ENCODE measurements at places on chromosomes 13 and 19.

DNA sequence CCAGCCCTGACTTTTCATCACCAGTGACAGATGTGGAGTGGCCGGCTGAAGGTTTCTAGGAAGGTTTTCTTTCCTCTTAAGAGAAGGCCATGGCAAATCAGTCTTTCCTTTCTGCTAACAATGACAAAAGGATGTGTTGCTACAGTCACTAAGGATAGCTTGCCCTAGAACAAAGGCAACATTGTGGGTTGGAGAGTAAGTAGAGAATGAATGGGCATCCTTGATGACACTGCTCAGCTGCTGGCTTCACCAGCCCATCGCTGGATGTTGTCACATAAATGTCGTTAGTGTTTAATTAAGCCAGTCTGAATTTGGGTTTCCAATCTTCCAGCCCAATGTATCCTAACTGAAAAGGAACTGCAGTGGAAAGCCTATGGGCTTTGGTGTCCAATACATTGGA, 168.4 kb downstream of the ZIC5 start:
- no peak for DNase-seq

DNA sequence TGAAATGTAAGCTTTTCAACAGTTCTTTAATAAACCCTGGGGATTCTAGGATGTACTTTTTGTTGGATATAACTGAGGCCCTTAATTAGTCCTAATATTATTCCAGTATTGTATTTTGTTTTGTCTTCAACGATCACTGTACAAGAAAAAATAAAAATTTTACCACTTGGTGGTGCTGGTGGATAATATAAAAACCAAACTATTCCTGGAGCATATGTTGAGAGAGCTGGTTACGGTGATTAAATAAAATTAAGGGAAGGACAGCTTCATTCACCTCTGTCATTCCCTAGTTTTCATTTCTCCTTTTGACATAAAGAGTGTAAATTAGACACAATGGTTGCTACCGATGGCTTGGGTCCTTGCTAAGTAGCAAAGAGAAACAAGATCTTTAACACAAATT, 598.6 kb upstream of the PCDH20 start:
- DNase-seq, result no peak

DNA sequence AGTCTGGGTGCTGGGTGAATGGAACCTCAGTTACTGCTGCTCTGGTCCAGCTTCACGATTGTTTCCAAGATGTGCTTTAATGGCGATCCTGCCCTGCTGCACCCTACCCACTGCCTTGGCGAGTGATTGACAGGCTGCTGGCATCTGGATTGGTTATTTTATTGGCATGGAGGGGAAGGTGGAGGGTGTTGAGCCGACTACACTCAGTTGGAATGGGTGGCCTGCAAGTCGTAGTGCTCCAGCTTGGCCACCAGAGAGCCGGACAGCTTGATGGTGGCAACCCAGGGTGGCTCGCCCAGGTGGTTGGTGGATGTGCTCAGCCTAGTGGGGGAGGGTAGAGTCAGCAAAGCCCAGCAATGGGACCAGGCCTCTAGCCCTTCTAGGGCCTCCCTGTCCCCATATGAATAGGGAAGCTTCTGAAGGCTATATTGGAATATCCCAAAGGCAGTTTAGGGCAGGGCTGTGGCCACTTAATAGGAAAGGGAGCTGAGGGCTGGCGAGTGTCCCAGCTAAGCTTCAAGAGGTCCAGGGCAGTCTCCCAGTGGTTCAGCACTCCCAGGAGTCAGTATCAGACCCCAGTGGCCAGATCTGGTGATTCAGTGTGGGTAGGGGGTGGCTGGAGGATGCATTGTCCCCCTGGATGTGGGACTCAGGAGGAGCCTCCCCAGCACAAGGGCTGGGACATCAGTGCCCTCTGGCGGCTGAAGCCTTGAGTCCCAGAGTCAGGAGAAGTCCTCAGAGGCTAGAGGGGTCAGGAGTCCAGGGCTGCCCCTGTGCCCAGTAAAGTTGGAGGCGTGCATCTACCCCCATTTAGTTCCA, 3.4 kb downstream of the GGN start:
- DNase-seq, result no peak

DNA sequence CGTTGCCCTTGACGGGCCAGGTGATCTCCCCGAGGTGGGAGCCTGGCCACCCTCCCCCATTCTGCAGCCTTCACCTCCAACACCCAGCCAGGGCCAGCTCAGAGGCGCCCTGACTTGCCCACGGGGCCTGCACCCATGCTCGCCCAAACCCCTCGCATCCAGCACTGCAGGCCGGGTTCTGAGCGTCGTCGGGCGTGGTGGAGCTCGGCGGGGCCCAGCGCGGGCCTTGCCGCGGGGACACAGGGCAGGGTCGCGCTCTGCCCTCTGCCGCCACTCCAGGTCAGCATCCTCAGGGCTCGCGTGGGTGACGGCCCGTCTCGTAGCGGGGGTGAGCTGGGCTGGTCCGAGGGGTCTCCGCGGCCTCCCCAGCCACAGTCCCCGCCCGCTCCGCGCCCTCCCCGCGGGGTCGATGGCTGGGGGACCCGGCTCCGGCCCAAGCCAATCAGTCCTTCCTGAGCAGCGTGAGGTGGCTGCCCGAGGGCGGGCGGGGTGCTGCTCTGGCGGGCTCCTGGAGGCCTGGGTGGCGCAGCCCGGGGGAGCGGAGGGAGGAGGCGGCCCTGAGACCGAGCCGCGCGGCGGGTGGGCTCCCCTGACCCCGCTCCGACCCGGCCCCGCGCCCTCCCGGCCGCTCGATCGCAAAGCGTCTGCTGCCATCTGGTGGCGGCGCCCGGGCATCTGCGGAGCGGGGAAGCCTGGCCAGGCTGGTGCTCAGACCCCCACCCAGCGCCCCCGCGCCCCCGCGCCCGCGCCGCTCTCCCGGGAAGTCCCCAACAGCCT, 61.4 kb downstream of the CCNE1 start:
- no peak for DNase-seq

DNA sequence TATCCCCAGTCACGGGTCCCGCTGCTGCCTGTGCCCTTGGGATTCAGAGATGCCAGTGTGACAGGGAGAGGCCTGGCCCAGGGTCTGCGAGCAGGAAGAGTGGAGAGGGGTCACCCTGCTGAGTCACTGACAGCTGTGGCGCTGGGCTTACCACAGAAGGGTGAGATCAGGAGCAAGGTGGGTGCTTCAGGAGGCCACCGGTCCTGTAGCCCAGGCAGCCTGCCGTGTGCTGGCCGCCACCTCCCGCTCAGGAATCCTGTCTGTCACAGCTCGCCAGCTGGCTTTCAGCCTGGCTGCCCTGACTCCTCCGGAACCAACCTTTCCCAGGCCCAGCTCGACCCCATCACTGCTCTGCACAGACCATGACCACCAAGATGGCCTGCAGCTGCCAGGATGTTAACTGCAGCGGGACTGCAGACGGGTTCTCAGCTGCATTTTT, 25.3 kb downstream of the NAXD start:
- no peak for DNase-seq

DNA sequence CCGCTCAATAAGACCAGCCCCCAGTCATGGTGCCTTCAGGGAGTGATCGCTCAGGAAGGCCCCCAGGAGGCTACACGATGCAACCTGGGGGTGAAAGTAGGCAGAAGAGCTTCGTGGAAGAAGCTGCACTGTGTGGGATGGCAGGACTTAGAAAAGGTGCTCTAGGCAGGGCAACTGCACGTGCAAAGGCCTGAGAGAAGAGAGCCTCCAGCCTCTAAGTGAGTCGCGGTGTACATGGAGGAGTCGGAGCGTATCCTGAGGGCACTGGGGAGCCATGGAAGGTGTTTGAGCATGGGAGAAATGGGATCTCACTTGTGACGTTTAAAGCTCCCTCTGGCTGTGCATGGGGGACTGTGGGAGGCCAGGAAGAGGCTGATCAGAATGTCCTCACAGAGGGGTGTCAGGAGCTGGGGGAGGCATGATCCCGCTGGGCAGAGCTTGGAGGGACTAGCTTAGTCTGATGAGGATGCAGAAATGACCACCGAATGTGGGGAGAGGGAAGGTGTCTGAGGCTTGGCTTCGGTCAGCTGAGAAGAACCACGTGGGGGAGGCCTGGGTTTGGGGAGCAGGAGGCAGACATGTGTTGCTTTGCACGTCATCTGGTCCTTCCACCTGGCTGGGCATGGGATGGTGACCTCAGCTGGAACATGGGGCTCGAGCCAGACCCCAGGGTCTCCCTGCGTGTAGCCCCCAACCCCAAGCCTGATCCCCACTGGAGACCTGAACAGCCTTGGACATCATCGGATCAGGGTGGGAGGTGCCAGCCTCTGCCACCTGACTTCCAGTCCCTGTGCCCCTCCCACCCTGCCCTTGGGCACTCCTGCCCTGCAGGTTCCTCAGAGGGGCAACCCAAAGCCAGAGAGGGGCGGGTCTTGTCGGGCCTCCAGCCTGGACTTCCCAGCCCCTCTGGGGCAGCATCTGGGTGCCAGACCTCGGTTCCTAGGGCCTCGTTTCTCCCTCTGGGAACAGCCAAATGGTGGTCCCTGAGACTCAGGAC, 1.1 kb downstream of the APC2 start:
- DNase-seq, result no peak

DNA sequence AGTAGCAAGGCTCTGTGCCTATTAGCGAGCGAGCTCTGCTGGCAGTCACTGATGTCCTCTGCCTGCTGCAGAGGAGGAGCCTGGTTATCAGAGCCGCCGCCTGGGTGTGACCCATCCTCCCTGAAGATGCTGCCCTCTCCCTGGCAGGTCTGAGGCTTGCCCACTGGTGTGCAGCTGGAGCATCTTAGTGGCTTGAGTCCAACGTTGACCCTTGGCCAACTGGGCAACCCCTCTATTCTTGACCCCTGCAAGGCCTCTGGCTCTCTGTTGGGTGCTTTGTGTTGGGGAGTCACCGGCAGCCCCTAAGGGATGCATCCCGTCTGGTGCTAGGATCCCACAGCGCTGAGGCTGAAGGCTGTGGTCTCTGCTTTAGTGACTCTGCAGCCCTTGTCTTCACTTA, 277.9 kb upstream of the SOX1 start:
- DNase-seq, result no peak

All from cortex of kidney (tissue), 1 donor.